NCI-H1417 treated with DMSO at 0.1 percent for 48 hours (cell line): ENCODE measurements at places on chromosomes 16 and 17.
A peak's percentile ranks its signal among the peaks of the same experiment; 100 is the strongest.

- peak; percentile 63 for DNase-seq
Observed at GRCh38 chr17:57823469-57824401, 26.1 kb downstream of the MRPS23 start.

- DNase-seq = no peak
Observed at GRCh38 chr16:66289986-66290385, 76.5 kb upstream of the CDH5 start.

- DNase-seq = no peak
Observed at GRCh38 chr16:74449470-74449869, 28.2 kb upstream of the CLEC18B start.

GRCh38 chr17:6021627-6022026 lies 48.6 kb upstream of the WSCD1 start:
- no peak for DNase-seq

DNA sequence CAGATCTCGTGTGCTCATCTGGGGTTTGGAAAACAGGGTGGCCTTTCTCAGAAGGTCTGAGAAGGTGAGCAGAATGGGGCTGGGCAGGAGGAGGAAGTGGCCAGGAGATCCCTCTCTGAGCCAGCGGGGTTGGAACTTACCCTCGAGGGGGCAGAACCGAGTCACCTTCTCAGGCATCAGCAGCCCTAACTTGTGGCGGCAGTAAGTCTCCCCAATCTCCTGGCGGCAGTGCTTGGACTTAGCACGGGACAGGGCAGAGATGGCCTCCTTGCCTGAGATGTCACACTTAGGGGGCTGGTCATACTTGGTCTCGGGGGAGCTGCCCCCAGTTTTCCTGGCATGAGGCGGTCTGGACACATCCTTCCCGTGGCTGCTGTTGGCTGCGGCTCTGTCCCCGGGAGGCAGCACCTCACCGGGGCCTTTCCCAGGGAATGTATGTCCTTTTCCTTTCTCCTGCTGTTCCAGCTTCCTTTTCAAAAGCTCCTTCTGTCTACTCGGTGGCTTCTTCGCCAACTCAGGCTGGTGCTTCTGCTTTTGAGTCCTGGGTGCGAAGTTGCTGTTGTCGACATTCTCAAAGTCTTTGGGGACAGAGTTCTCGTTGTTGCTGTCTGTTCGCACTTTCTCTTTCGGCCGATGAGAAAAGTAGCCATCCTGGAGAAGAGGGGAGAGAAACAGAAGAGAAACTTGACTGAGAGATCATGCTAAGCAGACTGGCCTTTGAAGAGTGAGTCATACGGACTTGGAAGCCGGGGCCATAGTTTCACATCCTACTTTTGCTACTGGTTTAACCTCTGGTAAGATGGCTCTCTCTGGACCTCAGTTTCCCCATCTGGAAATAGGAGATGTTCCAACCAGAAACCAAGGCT lies 211.7 kb downstream of the XYLT1 start:
- DNase-seq = no peak

GRCh38 chr17:64497565-64498035 lies 746 bp upstream of the POLG2 start:
- no peak for DNase-seq

DNA sequence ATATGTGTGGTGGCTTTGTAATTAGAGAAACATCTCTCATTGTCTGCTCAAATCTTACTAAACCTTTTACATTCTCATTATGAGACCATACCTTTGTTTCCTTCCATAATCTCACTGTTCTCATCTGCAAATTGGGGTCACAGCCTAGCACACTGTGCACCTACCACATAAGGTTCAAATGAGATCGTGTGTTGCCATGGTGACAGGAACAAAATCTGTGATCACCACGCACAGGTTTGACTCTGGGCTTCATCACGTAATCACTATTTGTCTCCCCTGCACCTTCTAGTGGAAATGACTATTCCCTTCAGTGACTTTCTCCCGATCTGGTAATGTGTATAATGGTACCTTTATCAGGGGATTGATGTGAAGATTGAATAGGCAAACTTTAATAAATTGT lies 26.1 kb downstream of the CDH8 start:
- DNase-seq = no peak

DNA sequence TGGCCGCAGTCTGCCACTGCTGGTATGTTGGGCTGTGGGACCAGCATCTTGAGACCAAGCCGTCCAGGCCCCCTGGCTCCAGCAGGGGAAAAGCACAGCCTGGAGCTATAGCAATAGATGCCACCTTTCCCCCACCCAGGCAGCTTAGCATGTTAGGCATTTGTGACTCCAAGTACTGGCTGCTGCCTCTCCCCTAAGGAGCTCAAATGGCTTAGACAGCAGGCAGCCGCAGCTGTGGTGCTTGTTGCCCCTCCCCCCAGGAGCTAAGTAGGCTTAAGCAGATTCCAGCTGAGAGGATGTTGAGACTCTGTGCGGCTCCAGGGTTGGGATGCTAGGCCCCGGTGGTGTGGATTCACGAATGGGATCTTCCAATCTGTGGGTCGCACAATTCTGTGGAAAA lies 88.8 kb upstream of the ANKFN1 start:
- no peak for DNase-seq

DNA sequence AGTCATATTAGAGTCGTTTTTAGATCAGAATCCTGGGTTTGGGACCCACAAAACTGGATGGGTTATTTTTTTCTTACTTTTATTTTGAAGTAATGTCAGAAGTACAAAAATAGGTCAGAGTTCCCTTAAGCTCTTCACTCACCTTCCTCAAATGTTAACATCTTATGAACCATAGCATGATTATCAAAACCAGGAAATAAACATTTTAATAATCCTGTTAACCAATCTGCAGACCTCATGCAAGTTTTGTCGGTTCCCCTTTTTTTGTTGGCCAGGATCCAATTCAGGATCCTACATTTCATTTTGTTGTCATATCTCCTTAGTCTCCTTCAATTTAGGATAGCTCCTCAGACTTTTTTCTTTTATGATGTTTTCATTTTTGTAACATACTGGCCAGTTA lies 162.0 kb downstream of the CHD9 start:
- no peak for DNase-seq

GRCh38 chr17:78878871-78879527 lies 24.0 kb downstream of the CEP295NL start:
- no peak for DNase-seq

DNA sequence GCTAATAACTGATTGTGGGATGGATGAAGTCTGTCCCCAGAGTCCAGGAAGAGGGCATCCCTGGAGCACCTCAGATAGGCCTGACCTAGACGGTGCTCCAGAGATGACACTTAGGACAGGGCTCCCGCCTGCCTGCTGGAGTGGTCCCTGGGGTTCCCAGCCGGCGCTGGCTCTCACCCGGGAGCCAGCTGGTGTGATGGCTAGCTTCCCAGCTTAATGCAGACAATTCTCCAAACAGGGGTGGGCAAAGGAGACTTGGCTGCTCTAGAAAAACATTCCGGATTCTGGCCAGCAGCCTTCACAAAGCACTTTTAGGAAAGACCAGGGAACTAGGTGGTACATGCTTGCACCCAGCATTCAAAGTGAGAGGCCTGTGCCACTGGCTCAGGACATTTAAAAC lies 18.6 kb downstream of the ACE start:
- no peak for DNase-seq

DNA sequence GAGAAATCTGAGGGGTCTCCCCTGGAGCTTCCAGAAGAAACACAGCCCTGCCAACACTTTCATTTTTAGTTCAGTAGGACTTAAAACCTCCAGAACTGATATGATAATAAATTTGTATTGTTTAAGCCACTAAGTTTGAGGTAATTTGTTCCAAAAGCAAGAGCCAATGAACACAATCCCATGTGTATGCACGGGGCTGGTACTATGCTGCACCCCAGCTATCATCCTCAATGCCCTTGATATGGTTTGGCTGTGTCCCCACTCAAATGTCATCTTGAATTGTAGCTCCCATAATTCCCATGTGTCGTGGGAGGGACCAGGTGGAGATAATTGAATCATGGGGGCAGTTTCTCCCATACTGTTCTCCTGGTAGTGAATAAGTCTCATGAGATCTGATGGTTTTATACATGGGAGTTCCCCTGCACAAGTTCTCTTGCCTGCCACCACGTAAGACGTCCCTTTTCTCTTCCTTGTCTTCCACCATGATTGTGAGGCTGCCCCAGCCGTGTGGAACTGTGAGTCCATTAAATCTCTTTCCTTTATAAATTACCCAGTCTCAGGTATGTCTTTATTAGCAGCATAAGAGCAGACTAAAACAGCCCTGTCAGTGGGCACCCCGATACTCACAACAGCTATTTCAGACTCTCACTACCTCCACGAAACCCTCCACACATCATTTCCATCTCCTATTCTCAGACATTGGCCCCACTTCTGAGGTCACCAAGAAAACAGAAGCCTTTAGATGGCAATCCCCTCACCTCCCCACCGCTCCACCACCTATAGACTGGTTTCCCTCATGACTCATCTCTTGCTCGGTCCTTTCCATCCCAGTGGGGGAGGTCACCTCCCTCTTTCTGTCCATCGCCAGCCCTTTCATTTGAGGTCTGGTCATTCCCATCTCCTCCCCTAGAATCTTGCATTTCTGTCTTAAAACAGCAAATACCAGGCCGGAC lies 8.9 kb upstream of the CACNG1 start:
- no peak for DNase-seq

GRCh38 chr17:42537826-42538451 lies 1.9 kb downstream of the NAGLU start:
- no peak for DNase-seq

DNA sequence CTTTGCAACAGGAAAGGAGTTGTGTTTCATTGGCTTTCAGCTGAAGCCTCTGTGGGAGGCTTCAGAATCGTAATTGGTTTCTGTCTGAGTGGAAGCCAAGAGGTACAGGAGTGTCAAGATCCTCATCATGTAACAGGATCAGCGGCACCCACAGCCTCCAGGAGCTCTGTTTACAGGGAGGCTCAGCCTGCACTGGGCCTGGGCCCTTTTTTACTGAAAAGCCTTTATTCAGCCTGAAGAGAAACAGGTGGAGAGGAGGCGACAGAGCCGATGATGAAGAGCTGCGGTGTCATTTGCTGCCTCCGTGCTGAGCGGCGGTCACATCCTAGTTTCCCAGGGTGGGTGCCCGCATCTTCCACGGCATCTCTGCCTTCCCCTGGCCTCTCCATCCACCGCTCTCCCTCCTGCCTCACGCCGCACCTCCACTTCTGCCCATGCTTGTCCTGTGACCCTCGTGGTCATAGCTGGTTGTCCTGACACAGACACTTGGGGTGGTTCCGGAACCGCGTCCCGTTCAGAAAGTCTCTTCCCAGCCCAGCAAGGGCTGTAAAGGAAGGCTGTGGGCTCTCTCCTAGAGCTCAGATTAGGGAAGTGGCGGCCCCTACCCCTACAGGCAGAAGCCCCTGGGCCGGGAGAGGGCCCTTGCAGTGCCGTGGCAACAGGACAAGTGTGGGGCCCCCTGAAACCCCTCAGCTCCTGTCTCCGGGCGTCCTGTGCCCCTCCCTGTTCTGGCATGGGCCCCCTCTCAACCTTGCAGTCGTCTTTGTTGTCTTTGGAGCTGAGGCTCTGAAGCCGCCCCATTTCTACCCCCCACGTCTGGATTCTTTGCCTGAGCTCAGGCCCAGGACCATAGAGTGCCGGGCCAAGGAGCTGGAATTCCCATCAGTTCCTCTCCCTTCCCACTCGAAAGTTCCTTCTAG lies 53.9 kb upstream of the CHMP6 start:
- DNase-seq = no peak

DNA sequence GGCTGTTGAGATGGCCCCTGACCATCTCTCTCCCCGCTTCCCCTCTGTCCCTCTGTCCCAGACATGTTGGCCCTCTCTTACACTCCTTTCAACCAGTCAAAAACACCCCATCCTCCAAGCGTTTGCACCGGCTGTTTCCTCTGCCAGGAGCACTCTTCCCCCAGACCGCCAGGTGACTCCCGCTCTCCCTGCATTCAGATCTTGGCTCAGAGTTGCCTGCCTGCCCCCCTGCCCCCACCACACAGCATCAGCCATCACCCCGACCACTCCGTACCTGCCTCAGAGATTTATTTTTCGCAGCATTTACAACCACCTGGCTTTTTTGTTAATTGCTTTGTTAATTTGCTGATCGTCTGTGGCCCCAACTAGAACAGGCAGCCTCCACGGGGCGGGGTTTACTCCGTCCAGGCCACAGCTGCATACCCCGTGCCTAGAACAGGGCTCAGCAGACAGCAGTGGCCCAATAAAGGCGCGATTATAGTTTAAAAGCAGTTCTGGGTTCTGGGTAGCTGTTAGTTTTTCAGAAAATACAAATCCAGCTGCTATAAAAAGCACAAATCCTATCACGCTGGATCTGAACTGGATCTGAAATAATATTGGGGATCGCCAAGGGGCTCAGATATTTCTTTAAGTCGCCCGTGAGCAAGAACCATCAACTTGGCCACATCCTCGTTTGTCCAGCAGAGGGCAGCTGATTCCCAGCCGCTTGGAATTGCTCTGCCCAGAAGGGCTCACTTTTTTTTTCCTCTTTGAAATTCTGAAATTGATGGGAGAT lies 173.6 kb downstream of the IRF8 start:
- DNase-seq = peak; percentile 0

DNA sequence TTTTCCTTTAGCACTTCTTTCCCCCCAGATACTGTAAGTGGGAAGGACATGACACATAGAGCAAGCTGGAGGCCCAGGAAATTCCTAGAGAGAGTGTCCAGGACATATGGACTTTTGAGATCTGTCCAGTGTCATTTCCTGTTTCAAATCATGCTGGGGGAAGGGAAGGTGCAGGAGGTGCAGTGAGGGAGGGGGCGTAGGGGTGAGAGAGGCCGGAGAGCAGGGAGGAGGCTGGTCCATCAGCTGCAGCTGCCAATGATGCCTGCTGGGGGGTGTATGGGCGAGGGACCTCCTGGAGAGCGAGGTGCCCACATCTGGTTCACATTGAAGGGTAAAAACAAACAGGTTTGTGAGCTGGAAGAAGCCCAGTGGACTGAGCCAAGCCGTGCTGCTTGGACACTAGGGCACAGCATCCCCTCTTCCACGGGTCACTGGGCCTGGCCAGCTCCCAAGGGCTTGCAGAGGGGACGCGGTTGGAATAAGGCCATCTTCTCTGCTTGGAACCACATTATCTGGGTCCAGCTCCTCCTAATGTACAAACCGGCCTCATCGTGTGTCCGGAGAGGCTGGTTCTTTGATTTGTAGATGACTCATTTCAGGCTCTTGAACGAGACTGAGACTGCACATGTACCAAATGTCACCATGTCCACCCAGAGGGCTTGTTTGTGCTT lies 70.4 kb upstream of the SMURF2 start:
- no peak for DNase-seq

DNA sequence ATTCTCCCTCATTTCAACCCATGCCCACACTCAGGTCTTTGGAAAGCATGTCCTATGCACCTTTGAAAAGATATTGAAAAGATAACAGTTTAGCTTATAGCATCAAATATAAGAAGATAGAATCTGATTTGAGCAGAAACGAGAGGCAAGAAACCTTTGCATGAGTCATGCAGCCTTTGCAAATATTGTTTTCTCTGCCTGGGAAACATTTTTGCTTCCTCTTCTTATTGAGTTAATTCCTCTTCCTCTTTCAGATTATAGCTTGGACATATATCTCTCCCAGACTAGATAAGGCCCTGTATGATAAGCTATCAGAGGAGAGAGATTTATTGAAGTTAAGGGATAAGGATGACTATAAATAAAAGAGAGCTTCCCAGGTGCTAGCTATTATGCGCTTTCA lies 46.1 kb upstream of the KCNJ2 start:
- DNase-seq = no peak
